Stimulated activated CD4-positive, alpha-beta T cell treated with anti-CD3 and anti-CD28 coated beads, Interleukin-12 subunit alpha, Interleukin-12 subunit beta, amount 100 ng/mL, for 4 hours (primary cell): ENCODE measurements at places on chromosomes 12 and 14.

DNA sequence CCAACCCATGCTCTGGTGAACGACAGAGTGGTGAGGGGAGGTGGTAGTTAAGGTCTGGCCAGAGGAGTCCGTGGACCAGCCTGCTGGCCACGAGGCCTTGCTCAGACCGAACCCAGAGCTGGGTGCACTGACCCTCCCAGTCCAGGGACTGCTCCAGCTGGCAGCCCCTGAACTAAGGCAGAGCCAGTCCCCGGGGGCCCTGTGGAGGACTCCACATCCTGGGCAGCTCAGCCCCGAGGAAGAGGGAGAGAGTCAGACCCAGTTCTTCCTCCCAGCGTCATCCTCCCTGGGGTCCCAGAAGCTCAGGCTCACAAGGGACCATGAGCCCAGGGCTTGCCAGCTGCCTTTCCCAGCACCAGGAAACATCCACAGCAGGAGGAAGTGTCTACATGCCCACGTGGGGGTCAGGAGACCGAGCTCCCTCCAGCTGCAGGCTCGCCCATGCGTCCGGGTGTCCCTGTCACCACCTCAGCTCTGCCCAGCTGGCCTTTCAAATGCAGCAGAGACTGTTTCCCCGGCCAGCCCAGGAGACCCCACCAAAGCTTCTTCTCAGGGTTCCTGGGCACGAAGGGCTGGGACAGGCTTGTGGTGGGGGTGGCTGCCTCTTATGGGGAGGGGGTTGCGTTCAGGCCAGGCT lies 194.4 kb downstream of the KIF26A start:
- DNase-seq: no peak

GRCh38 chr12:106492857-106493256 lies 89.9 kb upstream of the RFX4 start:
- no peak for DNase-seq

DNA sequence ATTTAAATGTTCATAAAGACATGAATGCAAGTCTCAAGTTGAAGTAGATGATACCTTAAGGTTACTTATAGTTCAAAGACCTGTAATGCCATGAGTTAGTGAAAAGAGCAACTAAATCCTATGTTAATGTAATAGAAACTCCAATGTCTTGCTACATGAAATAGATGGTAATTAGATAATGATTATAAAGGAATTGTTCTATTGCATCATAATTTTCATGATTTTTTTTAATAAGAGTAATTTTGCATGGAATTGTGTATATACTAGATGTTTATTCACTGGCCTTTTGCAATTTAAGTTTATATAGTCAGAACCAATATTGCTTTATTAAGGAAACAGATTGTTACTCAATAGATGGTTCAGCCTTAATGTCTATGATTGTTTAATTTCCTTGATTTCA lies 115.5 kb upstream of the SYT10 start:
- no peak for DNase-seq

- no peak for DNase-seq
Observed at GRCh38 chr14:95662376-95663186, 23.6 kb upstream of the TCL1B start.
